Upper lobe of right lung (tissue), 1 donor: ENCODE measurements at places on chromosomes 2 and 18. TPM values are rescaled to one million over a fixed set of nuclear protein-coding genes. Genes with fewer than 3 reads are reported as not detected.

DPYSL5 gene
- not detected for total RNA-seq

WNT6 gene
- not detected for total RNA-seq

WDR43 gene
- 27.6 TPM for total RNA-seq

KATNAL2 gene
- total RNA-seq: 3.1 TPM

NTSR2 gene
- total RNA-seq: not detected

ZEB2 gene
- 178 TPM for total RNA-seq

- DNase-seq: no peak
Measured at GRCh38 chr2:126644630-126645191, 11.2 kb upstream of the GYPC start.

- no peak for DNase-seq
Measured at GRCh38 chr2:218927422-218927821, 32.0 kb upstream of the CDK5R2 start.

GRCh38 chr2:77520641-77521547 lies 1.3 kb downstream of the LRRTM4 start:
- no peak for DNase-seq

- DNase-seq: peak; percentile 52
Measured at GRCh38 chr2:127619877-127620705, 25.9 kb upstream of the GPR17 start.

- DNase-seq: no peak
Measured at GRCh38 chr2:204796581-204796980, 251.3 kb downstream of the PARD3B start.

DNA sequence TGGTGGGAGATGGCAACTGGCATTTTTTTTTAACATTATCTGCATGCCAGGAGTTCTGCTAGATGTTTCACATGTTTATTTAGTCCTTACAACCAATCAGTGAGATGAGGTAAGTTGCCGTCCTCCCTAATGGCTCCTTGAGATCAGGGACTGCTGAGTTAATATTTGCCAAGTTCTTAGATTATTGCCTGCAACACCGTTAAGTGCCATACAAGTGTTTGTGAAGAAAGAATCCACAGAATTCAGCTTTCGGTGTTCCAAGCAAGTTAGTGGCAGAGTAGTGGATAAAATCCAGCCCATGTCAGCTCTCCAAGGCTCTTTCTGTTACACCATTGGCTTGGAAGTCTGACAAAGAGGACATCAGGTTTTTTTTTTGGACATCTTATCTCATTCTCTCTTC lies 95.9 kb downstream of the C1QL2 start:
- no peak for DNase-seq

- DNase-seq: no peak
Measured at GRCh38 chr2:135636982-135637381, 104.7 kb upstream of the UBXN4 start.

DNA sequence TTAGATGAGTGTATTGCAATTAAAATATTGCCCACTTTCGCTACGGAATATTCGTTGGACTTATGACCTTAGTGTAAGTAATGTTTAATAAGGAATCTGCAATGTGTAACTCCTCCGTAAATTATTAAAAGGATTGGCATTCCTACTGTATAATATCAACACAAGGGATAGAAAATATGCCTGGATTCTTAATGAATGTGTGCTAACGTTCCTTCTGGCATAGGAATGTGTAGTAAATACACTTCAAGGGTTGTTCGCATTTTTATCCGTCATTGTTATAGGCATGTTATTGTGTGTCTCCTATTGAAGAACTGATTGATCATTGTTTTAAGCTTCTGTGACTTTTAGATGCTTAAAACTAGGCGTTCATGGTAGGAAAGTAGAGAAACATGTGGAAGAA lies 134.5 kb downstream of the NEDD4L start:
- no peak for DNase-seq

DNA sequence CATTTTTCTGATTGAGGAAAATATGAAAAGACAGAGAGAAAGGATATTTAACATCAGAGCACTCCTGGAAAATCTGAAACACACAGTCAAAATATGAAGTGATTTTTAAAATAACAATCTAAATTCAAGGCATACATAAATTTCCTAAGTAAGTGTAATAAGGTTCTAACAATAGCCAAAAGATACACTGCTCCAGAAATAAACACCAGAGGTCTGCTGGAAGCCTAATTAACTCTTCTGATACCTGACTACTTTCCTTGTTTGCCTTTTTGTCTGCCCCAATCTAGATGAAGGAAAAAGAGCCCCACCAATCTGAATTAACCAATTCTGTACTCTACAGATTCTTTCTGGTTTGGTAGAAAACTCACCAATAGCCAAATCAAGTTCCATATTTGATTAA lies 87.1 kb downstream of the MEMO1 start:
- no peak for DNase-seq

GRCh38 chr2:216845426-216845825 lies 14.4 kb downstream of the TNP1 start:
- no peak for DNase-seq

GRCh38 chr2:10407841-10408648 lies 40.1 kb downstream of the ODC1 start:
- peak; percentile 85 for DNase-seq

GRCh38 chr2:174153757-174154680 lies 94.3 kb downstream of the OLA1 start:
- DNase-seq: no peak

- DNase-seq: no peak
Measured at GRCh38 chr2:28193630-28194403, 198.8 kb upstream of the FOSL2 start.

GRCh38 chr2:39210846-39211245 lies 32.9 kb downstream of the CDKL4 start:
- DNase-seq: no peak

DNA sequence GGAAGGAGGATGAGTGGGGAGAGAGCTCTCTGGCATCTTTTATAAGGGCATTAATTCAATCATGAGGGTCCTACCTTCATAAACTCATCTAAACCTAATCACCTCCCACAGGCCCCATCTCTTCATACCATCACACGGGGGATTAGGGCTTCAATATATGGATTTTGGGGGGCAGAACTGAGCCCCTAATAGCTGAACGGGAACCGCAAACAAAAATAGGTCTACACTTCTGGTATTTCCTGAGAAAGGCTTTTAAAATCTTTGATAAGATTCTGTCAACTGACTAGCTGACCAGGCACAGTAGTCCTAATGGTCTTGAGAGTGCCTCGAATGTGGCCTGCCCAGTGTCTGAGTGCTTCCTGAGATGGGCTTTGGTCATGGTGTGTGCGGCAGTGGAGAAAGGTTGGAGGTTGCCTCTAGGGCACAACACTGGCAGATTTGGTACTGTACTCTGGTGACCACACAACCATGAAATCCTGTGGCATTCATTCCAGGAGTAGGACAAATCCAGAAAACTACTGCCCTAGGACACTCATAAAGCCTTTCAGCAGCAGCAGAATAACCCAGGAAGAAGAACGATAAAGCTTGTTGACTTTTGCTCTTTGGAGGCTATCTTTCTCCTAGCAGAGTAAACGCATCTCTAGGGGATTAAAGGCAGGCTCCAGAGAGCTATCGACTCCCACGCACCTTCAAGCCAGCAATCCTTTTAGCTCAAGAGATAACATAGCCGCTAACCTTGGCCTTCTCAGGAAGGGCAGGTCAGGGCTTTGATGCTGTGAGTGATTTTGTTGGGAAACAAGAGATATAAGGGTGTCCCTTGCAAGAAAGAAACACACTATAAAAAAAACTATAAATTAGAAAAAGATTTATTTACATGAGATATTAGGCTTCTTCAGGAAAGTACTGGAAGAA lies 12.3 kb upstream of the APOB start:
- DNase-seq: no peak

DNA sequence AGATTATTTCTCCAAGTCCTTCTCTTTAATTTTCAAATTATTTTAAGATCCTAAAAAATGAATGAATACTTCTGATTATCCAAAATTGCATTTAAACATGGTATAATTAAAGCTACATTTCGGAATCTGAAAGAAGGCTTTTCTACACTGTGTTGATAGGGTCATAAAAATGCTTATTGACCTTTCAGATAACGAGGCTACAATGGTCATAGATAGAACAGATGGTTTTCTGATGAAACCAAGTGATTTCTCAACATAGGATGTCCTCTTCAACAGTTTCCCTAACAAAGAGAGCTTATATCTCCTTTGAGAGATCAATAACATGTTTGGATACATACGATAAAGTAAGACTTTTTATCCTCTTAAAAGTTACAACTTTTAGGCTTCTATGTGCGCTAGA lies 201.1 kb downstream of the PTH2R start:
- no peak for DNase-seq

GRCh38 chr2:23636426-23636825 lies 251.4 kb downstream of the KLHL29 start:
- no peak for DNase-seq

GRCh38 chr2:179574061-179574519 lies 287.3 kb downstream of the ZNF385B start:
- no peak for DNase-seq
